Naive B cell (primary cell): ENCODE measurements at places on chromosomes 4 and X.

GRCh38 chr4:16140879-16141249 is 57.0 kb upstream of the PROM1 start:
- DNase-seq = no peak

- DNase-seq = no peak
These were observed 34.3 kb downstream of the METAP1 start for GRCh38 chr4:99029852-99030251.

GRCh38 chr4:81508411-81509185 is 36.9 kb upstream of the RASGEF1B start:
- DNase-seq = no peak

- no peak for DNase-seq
These were observed 36.0 kb downstream of the LHFPL1 start for GRCh38 chrX:112643721-112644120.
